SK-N-DZ (cell line): ENCODE measurements at places on chromosomes 7 and 10.

GRCh38 chr7:33601884-33602283 is 303.5 kb upstream of the BMPER start:
- DNase-seq: no peak

DNA sequence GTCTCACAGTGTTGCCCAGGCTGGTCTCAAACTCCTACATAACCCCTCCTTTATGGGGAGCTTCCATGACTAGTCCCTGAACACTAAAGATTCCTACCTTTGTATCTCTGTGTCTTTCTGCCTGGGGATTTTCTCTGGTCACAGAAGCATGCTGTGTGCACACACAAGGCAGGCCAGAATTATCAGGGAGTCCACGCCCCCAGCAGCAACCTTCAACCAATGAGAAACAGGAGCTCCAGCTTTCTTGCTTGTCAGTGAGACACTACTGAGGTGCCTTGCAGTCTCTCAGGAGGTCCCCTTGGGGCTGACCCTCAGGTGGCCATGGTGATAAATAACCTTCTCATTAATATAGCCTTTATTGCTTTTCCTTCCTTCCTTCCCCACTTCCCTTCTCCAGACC is 45.1 kb upstream of the AUTS2 start:
- DNase-seq: no peak

DNA sequence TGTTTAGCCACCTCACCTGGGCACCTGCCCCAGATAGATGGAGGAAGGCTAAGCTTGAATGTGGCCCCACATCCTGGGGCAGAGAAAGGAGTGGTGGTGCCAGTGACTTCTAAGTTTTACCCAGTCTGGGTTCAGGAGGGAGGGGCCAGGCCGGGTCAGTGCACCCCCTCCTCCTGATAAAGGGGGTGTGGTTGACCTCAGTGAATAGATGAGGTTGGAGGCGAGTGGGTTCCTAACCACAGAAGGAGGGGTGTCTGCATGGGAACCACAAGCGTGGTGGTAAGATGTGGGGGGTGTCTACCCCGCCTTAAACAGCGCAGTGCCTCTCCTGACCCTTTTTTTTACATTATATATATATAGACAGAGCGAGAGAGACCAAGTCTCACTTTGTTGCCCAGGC is 105.3 kb upstream of the KCTD7 start:
- no peak for DNase-seq

DNA sequence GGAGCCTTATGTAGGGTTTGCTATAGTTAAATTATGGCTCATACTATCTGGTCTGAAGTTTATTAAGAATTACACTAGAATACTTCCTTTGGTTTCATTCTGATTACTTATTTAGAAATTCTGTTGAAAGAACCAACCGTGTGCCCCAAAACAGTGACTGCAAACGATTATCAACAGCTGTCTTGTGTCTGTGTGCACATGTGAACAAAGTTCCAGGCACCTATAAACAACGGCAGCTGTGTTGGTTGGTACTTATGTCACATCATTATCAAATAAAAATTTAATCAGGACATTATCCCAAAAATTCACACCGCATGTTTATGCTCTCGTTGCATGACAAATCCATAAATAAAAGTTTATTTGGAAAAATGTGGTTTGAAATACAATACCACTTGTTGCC is 80.6 kb downstream of the USP6NL start:
- no peak for DNase-seq

GRCh38 chr10:68397005-68397404 is 10.1 kb downstream of the RUFY2 start:
- no peak for DNase-seq

- DNase-seq: no peak
Observed at GRCh38 chr7:65404020-65404419, 30.4 kb downstream of the ZNF92 start.

GRCh38 chr10:101063050-101063525 is 1.3 kb downstream of the KAZALD1 start:
- DNase-seq: no peak

DNA sequence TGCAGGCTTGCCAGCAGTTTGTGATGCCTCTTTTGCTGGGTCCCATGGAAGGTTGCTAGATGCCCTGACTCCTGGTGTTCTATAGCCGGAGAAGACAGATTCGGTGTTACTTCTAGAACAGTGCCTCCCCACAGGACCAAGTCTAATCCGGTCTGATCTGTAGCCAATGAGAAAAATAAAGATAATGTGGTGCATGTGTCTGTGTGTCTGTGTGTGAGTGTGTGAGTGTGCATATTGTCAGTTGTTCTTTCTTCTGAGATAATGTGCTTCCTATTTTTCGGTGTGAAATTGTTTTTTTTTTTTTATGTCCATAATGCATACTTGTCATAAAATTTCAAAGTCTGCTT is 29.7 kb upstream of the ZNRF2 start:
- no peak for DNase-seq

DNA sequence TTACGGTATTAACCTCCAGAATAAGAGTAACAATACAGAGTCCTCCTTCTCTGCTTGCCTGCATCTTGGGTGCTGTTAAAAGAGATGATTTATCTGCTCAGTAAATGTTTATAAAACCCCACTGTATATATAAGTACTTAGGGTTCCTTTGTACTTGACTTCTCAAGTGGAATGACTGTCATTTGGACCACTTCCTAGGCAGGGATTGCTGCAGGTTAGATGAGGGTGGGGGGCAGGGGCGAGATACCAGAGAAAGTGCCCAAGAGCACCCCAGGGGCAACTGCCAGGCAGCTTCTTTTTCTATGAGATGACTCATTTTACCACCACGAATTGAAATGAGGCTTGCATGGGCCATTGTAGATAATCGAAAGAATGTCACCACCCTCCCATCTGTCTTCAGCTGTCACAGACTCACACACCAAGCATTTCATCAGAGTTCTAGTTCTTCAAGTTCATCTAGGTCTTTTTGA is 421.9 kb upstream of the GALNT17 start:
- DNase-seq: no peak

DNA sequence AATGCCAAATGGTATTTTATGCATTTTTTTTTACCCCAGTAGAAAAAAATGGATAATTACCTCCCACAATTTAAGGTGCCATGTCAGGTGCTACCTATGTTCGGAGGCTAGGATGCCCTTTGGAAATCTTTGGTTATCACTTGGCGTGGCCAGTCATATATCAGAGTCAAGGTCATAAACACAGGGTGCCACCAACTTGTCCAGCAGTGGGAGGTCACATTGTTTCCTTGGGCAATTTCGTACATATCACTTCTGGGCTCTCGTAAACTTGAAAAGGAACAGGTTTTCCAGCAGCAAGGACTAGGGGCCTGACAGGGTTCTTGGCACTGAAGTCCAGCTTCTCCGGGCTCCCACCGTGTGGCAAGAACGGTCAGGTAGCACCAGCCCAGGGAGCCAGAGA is 48.0 kb upstream of the BHLHA15 start:
- DNase-seq: no peak

GRCh38 chr10:122441961-122442360 is 12.5 kb upstream of the ARMS2 start:
- DNase-seq: no peak

DNA sequence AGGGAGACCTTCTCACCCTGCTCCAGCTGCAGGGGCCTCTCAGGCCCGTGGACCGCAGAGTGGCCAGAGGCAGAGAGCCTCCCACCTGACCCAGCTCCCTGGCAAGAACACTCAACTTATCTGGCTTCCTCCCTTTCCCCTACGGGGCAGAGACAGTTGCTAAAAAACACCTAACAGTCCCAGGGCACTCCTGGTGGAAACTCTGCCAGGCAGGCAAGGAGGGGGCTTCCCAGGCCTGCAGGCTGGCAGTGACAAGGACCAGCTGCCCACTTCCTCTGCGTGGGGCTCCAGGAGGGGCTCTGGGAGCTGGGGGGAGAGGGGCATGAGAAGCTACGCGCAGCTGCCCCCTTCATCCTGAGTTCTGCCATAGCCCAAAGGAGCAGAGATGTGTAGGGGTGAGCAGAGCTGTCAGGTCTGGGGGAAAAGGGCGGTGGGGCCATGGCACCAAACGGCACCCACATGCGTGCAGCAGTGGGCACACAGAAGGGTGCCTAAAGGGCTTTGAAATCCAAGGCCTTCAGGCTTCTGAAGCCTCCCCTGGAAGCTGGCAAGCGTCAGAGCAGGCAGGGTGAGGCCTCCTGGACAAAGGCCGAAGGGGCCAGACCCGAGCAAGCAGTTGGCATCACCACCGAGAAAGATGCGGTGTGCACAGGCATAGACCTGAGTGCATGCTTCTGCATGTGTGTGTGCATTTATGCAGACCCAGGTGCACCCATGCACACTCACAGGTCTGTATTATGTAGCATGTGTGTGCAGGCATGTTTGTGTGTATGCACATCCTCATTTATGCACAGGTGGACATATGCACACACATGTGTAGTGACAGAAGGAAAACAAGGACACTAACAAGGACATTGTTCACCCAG is 14.4 kb downstream of the SPOCK2 start:
- no peak for DNase-seq

DNA sequence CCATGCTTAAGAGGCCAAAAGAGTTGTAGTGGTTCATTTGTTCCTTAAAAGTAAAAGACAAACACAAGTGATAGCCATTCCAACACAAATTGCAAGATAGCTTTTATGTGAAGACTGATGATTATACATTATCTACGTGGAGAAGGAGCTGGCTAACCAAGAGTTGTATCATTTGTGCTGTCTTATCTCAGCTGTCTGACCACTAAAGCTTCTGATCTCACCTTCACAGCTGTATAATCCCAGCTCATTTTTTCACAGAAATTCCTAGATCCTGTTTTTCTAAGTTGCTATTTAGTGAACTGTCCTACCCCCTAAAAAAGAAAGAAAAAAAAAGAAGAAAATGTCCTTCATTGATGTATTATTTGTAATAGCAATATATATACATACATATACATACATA is 9.8 kb downstream of the USP6NL start:
- DNase-seq: no peak

DNA sequence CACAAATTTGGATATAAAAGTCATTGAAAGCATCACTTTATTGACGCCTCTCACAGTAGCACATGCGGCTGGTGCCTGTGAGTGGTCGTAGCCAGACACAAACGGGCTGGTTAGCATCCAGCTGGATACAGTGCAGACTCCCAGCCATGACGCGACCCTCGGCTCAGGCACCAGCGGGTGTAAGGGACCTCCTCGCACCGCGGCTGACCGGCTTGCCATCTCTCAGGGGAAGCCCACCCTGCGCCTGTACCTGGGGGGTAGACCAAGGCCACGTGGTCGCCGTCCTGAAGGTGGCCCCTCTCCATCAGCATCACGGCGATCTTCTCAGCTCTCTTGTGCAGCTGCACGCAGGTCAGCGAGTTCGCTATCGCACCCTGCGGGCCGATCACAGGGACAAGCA is 213.8 kb downstream of the ZMYND11 start:
- no peak for DNase-seq

- no peak for DNase-seq
Observed at GRCh38 chr7:139725077-139725476, 52.7 kb downstream of the HIPK2 start.

- DNase-seq: no peak
Observed at GRCh38 chr10:120972259-120972658, 121.1 kb downstream of the WDR11 start.

DNA sequence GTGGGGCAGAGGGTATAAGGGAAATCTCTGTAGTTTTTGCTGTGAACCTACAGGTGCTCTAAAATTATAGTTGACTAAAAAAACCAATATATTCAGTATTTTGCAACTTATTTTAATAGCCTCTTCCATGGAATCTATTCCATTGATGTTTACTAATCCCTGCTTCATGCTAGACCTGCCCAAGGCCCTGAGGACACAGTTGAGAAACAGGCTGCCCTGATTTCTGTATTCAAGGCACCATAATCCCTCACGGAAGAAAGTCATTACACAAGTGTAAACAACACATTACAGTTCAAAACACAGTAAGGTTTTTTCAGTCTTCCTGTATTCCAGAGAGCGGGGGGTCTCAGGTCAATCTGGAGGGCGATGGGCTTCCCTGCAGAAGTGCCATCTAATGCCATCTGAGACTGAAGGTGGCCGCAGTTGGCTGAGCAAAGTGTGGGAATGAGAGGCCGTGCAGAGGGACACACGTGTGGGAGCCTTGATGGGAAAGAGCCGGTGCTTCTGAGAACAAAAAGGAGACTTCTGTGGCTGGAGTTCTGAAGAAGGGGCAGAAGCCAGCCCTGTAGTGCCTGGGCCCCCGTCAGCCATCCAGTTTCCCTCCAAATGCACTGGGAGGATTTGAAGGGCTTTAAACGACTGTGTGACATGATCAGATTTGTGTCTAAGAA is 146.9 kb downstream of the PTPN20 start:
- no peak for DNase-seq

DNA sequence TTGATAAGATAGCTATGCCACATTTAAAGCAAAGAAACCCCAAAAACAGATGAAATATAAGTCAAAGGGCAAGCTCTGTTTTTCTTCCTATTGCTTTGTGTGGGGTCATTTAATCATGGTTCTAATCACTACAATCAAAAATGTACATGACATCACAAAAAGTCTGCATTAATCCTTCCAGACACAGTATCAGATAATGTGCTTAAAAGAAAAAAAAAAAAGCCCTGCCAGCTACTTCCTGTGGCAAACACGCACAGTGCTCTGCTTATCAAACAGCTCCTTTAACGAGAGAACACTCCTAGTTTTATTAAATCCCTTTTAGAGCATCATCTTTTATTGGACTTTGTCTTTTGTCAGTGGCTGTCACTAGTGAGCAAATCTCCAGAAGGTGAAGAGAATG is 1005.8 kb downstream of the GATA3 start:
- peak; percentile 84 for DNase-seq

- DNase-seq: no peak
Observed at GRCh38 chr10:17792991-17793390, 16.2 kb upstream of the MRC1 start.

GRCh38 chr10:78976825-78977755 is 91.7 kb upstream of the ZMIZ1 start:
- DNase-seq: no peak

DNA sequence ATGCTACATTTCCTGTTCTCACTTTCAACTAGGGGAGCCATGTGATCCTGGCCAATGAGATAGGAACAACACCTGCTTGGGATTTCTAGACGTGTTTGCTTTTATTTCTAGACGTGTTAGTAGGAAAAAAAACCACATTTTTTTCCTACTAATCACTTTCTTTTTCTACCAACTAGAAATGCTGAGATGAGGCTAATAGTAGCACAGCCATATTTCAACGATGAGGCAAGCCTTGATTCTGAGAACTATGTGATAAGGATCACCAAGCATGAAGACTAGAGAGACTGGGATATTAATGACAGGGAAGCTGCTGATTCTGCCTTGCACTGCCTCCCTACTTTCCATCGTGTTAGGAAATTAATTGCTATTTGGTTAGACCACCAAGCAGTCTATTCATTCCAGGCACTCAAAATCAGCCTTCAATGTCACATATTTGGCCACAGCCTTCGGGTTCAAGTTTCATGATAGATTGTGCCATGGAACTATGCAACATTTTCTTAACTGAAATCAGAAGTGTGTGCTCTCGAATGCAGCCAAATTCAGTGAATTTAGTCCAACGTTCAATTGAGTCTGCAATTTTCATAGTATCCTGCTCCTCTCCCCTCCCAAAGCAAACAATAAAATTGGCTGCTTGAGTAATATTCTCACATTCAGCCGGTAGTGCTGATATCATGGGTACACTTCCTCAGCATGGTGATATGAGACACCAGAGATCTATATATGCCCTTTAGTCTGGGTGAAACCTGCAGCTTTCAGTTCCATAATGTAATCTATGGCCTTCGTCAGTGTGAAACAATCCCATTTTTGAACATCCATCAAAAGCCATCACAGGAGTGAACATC is 98.1 kb downstream of the GPR37 start:
- no peak for DNase-seq
